SHP77 (cell line): ENCODE measurements at places on chromosomes 7 and 10.

GRCh38 chr7:89002981-89003956 is 207.7 kb upstream of the TEX47 start:
- no peak for DNase-seq

DNA sequence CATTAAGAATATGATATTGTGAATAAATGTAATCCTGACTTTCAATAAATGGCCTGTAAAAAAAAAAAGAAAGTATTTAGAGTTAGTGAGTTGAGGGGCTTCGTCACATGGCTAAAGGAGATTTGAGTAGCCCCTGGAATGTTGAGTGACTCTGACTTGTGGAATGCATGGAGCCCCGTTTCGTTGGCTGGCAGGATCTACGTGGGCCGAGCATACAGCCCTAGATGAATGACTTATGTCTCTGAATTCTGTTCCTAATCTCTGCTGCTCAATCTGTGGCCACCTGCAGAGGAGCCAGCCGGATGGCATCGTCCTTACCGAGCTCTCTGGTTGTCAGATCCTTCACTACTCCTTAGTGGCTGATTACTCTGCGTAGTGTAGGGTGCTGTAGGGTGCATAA is 155.7 kb downstream of the MGMT start:
- DNase-seq, result no peak

GRCh38 chr10:6669269-6669859 is 89.3 kb upstream of the PRKCQ start:
- DNase-seq, result no peak

DNA sequence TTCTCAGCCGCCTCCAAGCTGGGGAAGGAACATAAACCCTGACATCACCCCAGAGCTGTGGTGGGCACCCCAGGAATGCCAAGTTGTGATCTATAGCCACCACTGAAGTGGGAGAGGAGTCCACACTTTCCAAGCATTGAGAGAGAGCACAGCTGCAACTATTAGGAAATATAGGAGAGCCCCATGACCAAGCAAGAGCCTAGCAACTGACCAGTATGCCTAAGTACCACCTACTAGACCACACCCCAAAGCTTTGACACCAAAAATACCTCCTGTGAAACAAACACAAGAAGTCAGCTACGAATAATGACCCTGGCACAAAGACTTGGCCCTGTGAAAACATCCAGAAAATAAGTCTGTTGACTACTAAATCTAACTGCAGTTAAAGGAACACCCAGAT is 804.1 kb upstream of the IGFBP3 start:
- no peak for DNase-seq

DNA sequence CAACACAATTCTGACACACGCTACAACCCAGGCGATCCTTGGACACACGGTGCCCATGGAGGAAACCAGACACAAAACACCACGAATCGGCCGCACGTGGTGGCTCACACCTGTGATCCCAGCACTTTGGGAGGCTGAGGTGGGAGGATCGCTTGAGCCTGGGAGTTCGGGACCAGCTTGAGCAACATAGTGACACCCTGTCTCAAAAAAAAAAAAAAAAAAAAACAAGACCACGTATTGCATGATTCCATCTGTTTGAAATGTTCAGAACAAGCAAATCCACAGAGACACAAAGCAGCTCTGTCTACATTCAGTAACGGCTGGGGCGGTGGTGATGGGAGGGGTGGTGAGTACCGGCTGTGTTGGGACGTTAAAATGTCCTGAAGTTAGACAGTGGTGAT is 25.2 kb downstream of the ADAP1 start:
- DNase-seq, result no peak

- no peak for DNase-seq
Measured at GRCh38 chr7:88450874-88451273, 144.2 kb upstream of the STEAP4 start.

DNA sequence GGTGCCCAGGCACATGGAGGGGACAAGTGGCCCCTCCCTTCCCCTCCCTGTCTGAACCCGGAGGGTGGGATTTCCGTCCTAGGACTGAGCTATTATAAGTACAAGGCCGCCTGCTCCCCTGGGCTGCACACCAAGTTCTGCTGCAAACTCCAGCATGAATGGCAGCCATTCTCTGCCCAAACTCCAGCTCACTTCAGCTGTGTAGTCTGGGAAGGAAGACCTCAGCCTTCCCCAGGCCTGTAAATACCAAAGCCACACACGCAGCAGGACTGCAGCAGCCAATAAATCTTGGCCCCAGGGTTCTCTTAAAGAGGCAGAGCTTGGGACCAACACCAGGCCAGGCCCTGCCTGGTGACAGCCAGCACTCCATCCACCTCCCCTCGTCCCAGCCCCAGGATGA is 291.3 kb upstream of the ZMIZ1 start:
- no peak for DNase-seq

- DNase-seq, result no peak
Measured at GRCh38 chr10:5592070-5592469, 67.3 kb downstream of the CALML3 start.

DNA sequence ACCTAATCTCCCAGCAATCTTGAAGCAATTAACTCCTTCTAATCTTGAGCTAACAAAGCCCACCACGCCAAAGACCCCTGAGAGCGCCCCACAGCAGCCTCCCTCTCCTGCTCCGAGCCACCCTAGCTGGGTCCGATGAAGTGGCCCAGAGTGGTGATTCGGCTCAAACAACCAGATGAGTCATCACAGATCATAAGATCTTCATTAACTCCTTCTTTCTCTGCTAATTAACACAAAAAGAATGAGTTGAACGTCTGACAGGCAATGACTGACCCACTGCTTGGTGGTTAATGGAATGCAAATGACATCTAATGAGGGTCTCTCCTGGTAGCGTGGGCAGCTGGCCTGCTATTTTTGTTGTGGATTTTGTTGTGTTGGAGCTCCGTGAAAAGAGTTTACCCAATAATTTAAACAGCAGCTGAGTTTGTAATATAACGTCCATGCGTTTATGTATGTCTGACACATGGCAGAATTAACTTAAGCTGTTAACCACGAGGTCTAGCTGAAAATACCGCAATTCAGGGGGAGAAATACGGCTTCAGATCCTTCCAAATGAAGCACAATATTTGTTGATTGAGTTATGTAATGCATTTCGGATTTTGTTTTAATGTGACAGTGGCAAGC is 161.4 kb downstream of the RAB11FIP2 start:
- no peak for DNase-seq

GRCh38 chr7:7820939-7821338 is 102.5 kb upstream of the RPA3 start:
- no peak for DNase-seq
